ENCODE measurements at places on chromosomes 6 and 20. TPM values are rescaled to one million over a fixed set of nuclear protein-coding genes. Genes with fewer than 3 reads are reported as not detected.

DNA sequence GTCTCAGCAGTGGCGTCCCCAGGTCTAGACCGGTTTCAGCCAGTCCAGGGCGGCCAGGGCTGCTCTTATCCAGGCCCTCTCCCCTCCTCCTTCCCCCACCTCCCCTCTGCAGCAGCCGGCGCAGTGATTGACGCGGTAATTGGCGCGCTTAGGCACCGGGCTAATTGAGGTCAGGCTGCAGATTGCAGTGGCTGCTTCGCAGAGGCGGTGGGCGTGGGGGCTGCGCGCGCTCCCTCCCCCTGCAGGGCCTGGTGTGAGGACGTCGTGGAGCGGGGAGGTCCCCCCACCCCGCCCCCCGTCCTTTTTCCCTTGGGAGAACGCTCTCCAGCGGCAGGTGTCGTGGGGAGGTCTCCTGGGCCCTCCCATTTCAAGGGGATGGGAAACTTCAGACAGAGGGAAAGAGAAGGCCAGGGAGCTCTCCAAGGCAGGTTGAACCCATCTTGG lies 70.4 kb upstream of the BLCAP start:
- no peak for DNase-seq

GRCh38 chr6:53492860-53493634 lies 51.9 kb downstream of the GCLC start:
- DNase-seq, result no peak

GRCh38 chr6:30763618-30764489 lies 19.5 kb upstream of the IER3 start:
- no peak for DNase-seq

- DNase-seq, result peak; percentile 73
Measured at GRCh38 chr6:166502453-166502852, 84.0 kb downstream of the RAMACL start.

- DNase-seq, result no peak
Measured at GRCh38 chr6:146980900-146981329, 223.3 kb upstream of the STXBP5 start.

CTCFL gene
- 0.16 TPM for total RNA-seq

NT5DC1 gene
- 38.4 TPM for total RNA-seq

ANKEF1 gene
- 4.9 TPM for total RNA-seq

- no peak for DNase-seq
Measured at GRCh38 chr6:25017932-25018567, 82.3 kb upstream of the RIPOR2 start.

- no peak for DNase-seq
Measured at GRCh38 chr20:51641866-51642265, 99.3 kb upstream of the NFATC2 start.

- no peak for DNase-seq
Measured at GRCh38 chr20:49813305-49813974, 812 bp downstream of the SLC9A8 start.

DNA sequence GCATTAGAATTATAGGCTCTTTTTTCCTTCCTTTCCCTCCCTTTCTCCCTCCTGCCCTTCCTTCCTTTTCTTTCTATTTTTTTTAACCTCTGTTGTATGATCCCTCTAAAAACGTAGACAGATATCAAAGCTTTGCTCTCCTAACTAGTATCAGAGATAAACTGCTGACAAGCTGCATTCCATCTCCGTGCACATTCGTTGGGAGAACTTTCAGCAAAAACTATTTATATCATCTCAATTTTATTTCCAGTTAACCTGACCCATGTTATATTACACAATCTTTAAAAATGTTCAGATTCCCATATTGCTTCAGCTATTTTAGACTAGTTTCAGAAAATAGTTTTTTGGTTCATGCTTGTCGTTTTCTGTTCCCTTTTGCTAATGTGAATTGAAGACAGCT lies 47.3 kb downstream of the RNF217 start:
- no peak for DNase-seq

HTR1B gene
- 0.16 TPM for total RNA-seq

PRRT1 gene
- 1.0 TPM for total RNA-seq

DNA sequence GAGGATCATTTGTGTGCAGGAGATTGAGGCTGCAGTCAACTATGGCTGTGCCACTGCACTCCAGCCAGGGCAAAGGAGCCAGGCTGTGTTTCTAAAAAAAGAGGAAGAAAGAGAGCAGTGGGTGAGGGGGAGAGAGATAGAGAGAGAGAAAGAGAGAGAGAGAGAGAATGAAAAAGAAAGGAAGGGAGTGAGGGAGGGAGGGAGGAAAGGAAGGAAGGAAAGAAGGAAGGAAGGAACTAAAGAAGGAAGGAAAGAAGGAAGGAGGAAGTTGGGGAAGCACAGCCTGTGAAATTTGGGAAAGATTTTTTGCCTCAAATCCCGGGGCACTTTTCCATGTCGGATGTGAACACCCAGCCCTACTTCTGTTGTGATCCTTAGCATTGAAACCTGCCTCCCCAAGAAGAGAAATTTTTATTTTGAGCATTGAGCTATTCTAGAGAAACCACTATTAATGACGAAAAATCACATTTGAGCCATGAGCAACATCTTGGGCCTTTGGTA lies 57.8 kb downstream of the FOXA2 start:
- no peak for DNase-seq

- DNase-seq, result no peak
Measured at GRCh38 chr6:5034328-5034727, 30.5 kb upstream of the RPP40 start.

PRIM2 gene
- total RNA-seq, result 8.4 TPM

GRCh38 chr20:3908667-3909066 lies 19.5 kb downstream of the PANK2 start:
- DNase-seq, result no peak

DNA sequence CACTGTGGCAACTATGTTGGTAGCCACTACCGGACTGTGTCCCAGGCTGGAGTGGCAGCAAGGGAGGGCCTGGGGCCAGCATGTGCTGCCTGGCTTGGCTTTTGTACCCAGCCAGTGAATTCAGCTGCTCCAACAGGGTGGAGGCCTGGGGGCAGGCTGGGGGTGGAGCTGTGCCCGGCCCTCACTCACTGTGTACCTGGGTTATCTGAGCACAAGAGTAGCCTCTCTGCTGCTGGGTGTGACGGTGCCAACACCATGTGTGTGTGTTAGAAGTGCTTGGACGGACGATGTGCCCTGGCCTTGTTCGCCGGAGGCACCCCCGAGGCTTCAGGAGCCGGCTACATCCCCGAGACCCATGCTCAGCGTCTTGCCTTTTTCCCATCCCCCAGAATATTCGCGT lies 49.2 kb downstream of the EFCAB8 start:
- no peak for DNase-seq

DNA sequence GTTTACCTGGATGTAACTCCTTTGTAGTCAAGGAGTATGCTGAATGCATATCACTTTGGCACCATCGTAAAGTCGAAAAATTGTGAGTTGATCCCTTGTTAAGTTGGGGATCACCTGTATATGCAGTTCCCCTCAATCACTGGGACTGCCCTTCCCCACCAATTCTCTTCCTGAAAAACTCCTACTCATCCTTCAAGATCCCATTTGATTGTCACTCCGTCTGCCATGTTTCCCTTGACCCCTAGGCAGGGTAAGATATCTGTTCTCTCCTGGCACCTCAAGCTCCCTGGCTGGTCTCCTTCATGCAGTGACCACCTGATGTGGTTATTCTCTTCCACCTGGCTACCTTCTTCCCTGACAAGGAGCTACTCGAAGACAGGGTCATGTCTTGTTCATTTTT lies 10.0 kb upstream of the NOL4L start:
- DNase-seq, result no peak

CLPSL1 gene
- not detected for total RNA-seq

HLA-DRB1 gene
- total RNA-seq, result 133 TPM

DNA sequence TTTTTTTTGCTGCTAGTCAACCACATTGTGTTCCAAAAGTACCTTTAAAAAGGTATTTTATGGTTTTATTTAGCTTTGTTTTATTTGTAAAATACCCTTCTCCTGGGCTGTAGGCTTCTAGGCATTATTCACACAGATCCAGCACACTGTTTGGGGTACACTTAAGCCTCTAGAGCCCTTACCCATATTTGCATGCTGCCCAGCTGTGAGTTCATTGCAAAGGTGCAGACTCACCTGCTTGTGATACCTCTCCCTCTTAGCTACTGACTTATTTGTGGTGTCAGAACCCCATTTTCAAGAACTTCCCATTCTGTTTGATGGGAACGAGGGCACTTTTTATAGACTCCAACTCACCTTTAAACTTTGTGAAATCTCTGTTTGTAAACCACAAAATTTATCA lies 69.8 kb downstream of the RIN2 start:
- DNase-seq, result no peak

DNA sequence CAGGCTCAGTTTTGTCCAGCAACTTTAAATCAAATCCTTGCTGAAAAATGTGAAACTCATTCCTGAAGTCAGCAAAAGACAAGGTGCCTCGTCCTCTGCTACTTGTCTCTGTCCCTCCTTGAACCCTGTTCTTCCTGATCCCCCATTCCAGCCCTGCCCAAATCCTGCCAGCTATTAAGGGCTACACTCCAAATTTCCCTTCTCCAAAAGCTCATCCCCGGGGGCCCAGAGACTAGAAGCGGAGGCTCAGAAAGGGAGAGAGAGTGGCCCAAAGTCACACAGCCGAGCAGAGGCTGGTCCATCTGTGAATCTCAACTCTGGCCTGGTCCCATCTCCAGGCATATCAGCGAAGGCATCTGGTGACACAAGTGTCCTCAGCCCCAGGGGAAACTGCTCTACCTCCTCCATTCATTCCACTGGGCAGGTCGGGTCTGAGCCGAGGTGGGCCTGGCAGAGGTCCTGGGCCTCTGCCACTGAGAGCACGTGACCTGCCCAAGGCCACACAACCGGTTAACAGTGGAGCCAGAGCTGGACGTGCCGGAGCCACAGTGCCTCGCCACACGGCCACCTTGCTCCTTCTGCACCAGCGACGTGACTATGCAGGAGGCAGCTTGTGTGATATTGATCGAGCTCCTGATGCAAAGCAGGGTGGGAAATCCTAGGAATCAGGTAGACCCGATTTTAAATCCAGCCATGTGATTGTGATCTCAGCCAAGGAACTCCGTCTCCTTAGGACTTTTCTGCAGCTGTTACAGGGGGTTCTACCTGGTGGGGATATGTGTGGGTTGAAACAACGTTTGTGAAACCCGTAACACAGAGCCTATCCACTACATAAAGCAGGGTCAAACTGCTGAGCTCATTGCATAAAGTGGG lies 28.6 kb downstream of the NOL4L start:
- no peak for DNase-seq

OTOR gene
- not detected for total RNA-seq

DNA sequence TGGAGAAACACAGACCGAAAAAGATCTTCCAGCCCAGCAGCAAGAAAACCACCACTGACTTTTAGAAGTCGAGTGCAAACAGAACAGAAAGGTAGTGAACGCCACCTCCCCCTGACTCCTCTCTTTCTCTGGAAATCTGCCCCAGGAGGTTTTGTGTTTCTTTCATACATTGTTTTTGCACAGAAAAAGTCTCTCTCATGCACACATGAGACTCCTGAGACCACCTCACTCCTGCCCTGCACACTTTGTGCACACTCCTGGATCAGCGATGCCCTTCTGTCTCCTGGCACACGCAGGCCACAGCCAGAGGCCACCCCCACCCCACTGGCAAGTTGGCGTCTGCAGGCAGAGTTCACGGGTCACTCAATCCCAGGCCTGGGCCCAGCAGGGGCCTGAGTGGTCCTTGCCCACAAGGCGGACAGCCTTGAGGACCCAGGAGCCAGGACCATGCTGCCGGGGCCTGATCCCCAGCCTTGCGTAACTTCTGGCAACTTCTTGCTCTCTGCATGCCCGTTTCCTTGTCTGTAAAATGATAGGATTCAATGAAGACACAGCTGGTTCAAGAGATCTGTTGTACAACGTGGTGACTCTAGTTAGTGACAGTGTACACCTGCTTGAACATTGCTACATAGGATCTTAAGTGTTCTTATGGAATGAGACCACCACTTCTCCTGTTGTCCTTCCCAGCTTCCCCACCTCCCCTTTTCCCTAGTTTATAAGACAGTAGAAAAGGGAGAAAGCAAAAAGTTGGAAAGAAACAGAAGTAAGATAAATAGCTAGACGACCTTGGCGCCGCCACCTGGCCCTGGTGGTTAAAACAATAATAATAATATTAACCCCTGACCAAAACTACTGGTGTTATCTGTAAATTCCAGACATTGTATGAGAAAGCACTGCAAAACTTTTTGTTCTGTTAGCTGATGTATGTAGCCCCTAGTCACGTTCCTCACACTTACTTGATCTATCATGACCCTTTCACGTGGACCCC lies 30.2 kb upstream of the CST7 start:
- DNase-seq, result no peak

DNA sequence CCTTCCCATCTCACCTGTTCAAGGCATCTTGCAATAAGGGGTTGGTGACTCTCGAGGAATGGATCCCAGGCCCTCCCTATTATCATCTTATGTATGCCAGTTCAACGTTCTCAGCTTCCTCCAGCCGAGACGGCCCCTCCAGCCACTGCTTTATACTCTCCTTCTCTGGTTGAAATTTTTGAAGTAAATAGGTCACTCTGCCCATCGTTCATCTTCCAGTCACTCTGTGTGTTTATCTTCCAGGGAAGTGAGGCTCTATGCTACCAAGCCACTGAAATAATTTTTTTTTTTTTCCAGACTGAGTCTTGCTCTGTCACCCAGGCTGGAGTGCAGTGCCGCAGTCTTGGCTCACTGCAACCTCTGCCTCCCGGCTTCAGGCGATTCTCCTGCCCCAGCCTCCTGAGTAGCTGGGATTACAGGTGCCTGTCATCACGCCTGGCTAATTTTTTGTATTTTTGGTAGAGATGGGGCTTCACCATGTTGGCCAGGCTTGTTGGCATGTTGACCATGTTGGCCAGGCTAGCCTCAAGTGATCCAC lies 17.0 kb downstream of the PTPN1 start:
- no peak for DNase-seq
